GM04503 (cell line): ENCODE measurements at places on chromosomes 1 and 21.

DNA sequence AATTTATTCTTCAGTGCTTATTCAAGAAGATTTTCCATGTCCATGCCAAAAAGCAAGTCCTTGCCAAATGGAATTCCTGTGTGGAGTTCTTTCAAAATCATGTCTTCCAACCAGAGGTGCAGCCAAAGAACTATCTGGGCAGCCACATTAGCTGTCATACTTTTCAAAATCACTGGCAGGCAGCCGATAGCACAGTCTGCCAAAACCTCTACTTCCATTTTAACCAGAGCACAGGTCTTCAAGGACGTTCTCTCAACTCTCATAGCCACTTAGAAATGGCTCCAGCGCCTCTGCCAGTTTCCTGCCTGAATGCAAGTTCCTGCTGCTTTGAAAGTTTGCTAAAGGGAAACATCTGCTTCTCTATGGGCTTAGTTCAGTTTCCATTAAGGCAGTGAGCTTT lies 975.7 kb upstream of the ADGRL4 start:
- DNase-seq = peak; percentile 64

GRCh38 chr1:230796626-230797025 lies 49.4 kb downstream of the CAPN9 start:
- no peak for DNase-seq

GRCh38 chr1:67616394-67616985 lies 68.5 kb upstream of the GADD45A start:
- DNase-seq = no peak

GRCh38 chr1:198883184-198883583 lies 244.3 kb downstream of the PTPRC start:
- no peak for DNase-seq

GRCh38 chr21:38915546-38915945 lies 109.8 kb downstream of the ETS2 start:
- DNase-seq = no peak

DNA sequence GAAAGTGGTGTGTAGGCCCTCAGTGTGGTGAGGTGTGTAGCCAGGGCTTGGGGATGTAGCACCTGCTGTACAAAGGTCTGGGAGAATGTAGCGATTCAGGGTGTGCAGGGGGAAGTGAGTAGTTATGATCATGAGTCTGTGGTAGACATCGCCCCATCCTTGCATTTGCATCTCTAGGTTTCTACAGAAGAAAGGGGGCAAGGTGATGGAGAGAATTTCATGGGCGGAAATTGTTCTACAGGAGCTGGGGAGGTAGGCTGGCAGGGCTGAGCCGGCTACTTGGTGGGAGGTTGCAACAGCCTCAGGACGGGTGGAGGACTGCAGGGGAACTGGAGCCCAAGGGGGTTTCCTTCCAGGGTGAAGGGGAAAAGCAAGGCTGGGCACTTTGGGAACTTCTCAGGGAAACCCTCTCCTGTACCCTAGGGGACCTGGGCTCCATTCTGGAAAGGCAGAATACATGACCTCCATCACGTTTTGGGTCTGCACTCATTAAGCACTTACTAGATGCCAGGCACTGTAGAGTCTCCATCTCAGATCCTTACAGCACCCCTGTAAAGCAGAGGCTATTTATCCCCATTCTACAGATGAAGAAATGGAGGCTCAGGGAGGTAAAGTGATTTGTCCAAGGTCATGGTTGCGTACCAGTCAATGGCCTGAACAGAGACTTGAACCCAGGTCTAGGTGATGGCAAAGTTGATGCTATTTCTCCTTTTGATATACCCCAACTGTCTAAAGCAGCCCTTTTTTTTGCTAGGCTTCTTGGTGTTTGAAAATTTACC lies 14.5 kb upstream of the TNFRSF1B start:
- no peak for DNase-seq

- DNase-seq = no peak
Measured at GRCh38 chr1:178938101-178938958, 67.5 kb upstream of the ANGPTL1 start.

DNA sequence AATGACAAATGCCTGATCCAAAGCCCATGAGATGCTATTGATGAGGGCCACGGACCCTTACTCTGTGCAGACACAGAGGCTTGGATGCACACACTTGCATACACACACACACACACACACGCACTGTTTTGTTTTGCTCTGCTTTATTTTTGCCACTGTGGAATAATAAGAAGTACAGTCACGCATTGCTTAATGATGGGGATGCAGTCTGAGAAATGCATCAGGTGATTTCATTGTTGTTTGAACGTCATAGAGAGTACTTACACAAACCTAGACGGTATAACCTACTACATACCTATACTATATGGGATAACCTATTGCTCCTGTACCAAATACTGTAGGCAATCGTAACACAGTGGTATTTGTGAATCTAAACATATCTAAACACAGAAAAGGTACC lies 104.4 kb downstream of the RHOU start:
- no peak for DNase-seq

DNA sequence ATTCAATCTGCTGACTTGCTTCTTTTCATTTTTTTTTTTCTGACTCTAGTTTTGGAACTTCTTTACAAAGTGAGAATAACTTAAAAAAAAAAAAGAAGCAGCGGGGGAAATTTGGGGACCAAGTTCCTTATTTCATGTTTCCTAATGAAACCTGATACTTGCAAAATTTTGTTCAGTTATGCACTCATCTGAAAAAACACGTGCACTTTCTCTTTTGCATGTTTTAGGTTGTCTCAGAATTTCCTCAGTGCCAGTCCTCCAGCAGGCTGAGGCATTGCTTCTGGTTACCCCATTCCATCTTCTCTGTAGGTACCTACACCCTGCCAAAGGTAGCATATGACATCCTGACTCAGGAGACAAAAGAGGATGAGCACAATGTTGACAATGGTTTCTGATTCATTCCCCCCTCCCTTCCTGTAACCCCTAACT lies 299.7 kb downstream of the GRIK1 start:
- no peak for DNase-seq
